CD4-positive, alpha-beta T cell treated with Interleukin-17A for 1 hour (primary cell): ENCODE measurements at places on chromosomes 5 and 9.
A peak's percentile ranks its signal among the peaks of the same experiment; 100 is the strongest.

DNA sequence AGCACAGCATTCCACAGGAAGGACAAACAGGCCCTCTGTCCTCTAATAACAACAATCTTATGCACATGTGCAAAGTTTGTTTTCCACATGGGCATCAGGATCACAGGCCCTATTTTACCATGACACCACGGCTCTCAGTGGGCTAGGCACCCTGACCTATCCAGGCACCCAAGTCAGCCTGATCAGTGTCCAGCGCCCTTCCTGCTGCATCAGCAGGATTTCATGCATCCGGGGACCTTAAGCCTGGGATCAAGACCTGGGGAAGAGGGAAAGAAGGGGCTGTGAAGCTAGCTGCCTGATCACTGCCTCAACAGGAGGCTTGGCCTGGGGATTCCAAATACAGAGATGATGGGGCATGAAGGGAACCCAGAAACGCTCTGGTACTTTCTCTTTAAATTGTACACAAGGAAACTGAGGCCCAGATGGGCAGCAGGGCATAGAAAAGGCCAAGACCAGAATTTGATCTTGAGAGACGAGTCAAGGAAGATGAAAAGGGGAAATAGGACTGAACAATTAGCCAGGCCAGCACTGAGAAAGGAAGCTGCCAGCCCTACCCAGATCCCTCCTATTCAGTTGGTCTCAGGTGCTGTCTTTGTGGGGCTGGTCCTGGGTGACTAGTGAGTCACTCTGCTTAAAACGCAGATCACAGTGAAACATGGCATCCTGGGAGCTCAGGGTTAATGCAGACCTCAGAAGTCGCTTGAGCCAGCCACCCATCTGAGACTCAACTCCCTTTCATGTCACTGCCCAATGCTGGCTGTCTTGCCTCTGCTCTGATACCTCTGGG is 57.9 kb downstream of the SHB start:
- no peak for DNase-seq

DNA sequence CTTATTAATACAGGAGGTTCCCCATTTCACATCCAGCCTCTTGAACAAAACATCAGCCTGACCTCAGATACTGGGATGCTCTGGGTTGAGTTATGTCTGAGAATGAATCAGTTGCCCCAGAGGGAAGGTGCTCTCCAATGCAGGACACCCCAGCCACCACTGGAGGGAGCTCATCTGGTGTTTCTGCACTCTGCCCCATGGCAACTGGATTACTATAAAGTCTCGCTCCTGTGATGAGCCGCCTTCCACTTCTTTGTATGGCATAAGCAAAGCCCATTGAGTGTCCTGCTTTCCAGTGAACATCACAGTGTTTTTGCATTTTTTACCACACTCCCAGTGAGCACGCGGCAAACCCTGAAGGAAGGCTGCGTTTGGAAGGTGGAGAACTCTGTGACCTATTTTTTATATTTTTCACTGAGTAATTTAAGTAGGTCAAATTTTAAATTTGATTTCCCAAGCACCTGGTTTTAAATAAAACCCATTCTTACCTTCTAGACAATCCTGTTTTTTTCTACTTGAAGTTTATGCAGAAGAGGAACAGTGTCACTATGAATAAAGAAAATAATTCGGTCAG is 176.9 kb upstream of the WWC1 start:
- DNase-seq, result peak; percentile 27

GRCh38 chr5:30376848-30377247 is 816.6 kb upstream of the CDH6 start:
- DNase-seq, result no peak

DNA sequence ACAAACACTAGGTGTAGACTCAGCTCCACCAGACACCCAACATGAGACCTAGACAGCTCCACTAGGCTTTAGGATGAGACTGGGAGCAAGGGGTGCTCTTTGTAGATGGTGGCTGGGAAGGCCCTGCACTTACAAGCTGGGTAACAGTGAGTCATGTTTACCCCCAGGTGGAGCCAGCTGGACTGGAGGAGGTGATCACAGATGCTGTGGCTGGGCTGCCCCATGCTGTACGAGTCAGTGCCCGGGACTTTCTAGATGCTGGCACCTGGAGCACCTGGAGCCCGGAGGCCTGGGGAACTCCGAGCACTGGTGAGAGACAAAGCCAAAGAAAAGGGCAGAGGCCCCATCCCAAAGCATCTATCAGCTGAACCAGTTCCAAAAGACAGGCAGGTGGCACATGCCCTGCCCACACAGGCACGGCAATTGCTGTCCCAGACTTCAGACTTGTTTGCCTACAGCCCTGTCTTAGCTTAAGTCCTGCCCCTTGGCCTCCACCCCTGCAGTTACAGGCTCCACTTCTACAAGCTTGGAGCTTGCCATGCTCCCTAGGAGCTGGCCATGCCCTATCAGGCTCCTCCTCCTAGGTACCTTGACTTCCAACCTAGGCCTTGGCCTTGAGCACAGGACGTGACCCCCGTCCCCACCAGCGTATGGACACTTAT is 2.7 kb downstream of the CCL27 start:
- no peak for DNase-seq

- no peak for DNase-seq
Measured at GRCh38 chr9:27426511-27427271, 97.4 kb upstream of the IFNK start.

DNA sequence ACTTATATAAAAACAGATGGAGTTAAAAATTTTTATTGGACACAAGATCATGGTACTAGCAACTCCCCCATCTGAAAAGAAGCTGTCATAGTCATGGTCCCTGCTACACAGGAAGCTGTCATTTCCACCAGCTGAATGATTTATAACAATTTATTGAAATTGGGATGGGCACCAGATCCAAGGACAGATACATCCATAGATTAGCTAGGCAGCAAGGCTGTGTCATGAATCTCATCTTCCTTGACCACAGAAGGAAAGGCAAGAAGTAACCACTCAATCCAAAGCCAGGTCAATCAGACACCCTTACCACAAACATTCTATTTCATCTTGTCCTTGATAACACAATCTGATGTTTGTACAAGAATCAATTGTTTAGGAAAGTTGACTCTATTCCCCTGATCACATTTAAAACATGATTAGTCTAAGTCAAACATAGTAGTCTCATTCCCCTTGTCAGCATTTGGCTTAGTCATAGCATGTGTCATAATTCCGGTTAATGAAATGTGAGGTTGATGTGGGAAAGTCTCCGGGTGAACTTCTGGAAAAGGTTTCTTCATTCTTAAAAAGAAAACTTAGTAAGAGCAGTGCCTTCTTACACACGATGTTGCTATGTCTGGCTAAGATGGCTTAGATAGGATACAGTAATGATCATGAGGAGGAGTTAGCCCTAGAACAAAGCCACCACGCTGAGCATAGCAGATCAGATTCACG is 462.6 kb upstream of the PAPPA start:
- no peak for DNase-seq
